CD4-positive, alpha-beta T cell treated with Interleukin-2 at 100 ng/mL for 4 hours (primary cell): ENCODE measurements at places on chromosomes 1 and 21.

DNA sequence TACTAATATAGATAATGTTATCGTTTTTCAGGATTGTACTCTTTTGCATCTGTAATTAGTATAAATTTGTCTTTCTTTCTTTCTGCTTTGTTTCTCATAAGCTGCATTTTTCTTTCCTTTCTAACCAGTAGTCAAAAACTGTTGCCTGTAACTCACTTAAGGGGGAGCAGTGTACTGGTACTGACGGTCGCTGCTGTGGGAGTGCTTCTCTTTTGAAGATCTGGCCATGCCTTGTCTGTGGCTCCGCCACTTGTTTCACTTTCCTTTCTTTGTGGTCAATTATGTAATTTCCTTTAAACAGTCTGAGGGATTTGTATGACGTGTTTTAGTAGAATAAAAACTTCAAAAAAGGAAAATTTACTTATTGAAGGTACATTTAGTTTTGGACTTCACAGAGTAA is 37.0 kb downstream of the MIA3 start:
- peak; percentile 90 for DNase-seq

DNA sequence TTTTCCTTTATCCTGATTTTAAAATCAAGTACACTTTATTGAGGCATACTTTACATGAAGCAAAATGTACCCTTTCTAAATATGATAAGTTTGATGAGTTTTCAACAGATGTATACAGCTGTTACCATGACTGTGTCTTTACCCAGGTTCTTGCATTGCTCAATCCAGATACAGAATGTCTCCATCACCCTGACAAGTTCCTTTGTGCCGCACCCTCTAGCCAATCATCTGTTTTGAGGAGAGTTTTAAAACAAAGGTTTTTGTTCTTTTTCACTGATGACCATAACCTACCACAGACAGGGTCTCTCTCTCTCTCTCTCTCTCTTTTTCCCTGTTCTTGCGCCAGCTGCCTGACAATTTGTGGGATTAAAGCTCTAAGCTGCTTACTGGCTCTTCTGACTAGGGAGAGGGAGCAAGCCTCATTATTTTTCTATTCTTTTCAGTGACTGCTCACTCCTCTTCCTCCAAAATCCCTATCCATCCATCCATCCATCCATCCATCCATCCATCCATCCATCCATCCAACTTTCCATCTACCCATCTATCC is 1.2 kb upstream of the KCNE1 start:
- DNase-seq, result no peak

DNA sequence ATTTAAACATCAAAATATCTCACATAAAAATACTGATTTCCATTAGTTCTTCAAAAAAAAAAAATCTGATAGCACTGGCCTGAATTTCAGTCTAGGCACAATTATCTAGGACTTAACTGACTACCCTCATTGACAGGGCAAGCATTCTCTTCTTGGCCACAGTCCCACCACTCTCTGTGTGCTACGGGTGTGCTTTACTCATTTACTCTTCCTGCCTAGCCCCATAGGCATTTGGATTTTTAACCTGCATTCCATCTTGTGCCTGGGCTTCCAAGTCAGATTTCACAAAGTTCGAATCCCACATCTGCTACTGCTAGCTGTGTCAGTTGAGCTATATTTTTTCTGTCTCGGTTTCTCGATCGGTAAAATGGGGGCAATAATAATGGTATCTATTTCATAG is 38.0 kb downstream of the PTPN14 start:
- DNase-seq, result no peak

GRCh38 chr1:146012703-146013558 is 8.6 kb downstream of the HJV start:
- DNase-seq, result peak; percentile 81

DNA sequence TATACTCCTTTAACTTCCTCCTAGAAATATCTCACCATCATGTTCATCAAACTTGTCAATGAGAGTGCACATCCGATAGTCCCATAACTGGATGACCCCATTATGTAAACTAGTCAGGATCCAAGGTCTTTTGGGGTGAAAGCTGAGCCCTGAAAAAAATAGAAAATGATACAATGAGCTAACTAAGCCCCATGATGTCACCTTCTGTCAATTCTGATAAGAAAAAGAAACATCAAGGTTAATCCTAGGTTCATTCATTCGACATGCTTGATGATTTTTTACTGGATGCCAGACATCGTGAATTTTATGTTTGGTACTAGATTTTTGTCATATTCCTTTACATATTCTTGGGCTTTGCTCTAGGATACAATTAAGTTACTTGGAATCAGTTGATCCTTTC is 2.9 kb downstream of the COPA start:
- no peak for DNase-seq

DNA sequence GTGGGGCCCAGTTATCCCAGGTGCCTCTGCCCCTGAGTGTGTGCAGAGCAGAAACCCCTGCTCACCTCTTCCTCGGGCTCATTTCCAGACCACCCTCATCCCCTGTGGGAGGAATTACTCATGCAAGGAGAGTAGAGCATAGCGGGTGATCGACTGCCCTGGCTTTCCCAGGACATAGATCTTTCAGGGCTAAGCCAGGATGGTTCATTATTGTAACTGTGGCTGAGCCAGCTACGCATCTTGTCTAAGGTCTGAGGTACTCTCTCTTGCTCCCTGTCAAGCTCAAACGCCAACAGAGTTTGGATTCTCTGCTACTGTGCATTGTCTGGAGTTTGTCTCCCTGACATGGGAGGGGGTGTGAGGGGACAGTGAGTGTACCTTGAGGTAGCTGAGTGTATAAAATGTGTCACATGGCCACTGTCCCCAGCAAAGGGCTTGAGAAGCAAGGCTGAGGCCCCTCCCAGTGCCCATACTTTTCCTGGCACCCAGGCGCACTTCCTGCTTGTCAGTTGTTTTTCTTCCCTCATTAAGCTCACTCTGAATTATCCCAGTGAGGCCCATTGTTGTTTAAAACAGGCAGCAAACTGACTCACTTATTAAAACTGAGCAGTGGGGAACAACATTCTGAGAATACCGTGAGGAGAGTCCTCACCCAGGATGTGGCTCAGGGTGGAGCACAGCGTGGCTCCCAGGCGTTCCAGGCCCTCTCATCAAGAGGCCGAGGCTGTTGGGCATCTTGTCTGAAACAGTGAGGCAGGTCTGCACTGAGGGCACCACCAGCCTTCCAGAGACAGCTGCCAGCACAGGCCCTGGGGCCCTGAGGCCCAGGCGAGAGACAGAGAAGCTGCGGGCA is 92.9 kb downstream of the LAMC2 start:
- DNase-seq, result no peak

DNA sequence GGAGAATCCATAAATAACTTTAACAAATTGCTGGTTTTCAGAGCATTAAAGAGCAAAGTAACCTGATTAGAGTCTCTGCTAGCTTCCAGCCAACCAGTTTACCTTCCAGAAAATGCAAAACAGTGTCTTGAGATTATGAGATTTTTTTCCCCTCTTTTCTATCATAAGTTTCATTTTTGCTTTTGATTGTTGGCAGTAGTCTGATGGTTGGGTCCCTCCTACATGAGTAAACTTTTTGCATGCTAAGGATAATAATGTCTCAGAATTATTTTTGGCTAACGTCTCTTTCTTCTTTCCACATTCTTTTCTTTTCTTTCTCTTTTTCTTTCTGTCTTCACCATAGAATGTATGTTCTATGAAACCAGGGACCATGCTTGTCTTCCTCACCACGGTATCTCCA is 6.3 kb upstream of the ADAMTS5 start:
- DNase-seq, result no peak

GRCh38 chr1:224393294-224393693 is 36.6 kb downstream of the CNIH4 start:
- DNase-seq, result no peak
